ENCODE measurements at places on chromosomes 4 and X.
A peak's percentile ranks its signal among the peaks of the same experiment; 100 is the strongest.

DNA sequence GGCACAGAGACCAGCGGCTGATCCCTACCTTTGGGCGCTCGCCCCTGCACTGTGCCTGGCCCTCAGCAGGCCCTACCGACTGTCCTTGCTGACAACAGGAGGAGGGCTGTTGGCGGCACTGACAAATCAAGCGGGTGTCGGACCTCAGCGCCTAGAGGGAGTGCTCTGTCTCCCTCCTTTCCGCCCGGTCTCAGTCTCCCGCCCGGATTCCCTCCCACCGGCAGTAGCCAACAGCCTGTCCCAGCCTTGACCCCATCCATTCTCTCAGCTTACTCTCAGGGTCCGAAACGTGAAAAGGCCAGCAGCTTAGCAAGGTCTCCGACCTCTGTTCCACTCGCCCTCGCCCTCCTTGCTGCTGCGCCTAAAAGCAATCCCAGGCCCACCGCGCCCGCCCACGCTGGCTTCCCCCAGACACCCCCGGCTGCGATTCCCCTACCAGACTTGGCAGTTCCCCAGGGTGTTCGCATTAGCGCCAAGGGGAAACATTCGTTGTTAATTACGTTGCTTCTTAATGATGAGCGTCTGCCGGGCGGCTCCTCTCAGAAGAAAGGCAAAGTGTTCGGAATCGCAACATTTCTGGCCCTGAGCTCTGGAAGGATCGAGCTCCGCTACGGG lies 96.2 kb downstream of the SOWAHB start:
- DNase-seq, result no peak

- no peak for DNase-seq
Measured at GRCh38 chr4:178255172-178255571, 812.9 kb upstream of the AGA start.

DNA sequence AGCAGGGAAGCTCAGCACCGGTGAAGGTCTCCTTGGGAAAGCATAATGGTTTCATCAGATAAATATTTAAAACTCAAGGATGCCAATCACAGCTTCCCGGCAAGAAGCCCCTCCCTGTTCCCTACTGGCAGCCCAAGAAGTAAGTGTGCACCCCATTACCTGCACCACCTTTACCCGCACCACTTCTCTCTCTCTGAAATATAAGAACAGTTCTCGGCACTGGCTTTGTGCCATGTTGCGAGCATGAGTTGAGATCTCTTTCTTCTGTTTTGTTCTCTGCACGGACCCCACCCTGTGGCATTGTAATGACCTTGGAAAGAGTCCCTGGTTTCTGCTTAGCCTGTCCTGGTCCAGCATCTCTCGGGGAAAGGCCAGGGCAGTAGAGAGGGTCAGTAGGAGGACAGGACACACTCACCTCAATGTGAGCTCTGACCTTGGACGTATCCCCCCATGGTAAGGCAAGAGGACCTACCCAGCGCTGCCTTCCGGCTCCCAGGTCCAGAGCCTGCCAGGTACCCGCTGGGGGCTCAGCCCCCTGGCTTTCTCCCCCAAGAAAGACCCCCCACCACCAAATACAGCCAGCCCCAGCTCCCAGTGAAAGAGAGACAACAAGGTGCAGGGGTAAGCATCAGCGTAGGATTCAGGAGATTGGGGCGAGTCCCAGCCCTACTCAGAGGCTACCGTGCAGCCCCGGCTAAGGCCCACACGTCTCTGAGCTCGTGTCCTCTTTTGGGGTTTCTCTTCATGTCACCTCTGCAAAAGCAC lies 80.7 kb downstream of the PSAPL1 start:
- DNase-seq, result no peak

- DNase-seq, result peak; percentile 16
Measured at GRCh38 chr4:87219632-87220093, 755 bp downstream of the KLHL8 start.

- DNase-seq, result no peak
Measured at GRCh38 chr4:38099020-38099600, 138.9 kb downstream of the PTTG2 start.

DNA sequence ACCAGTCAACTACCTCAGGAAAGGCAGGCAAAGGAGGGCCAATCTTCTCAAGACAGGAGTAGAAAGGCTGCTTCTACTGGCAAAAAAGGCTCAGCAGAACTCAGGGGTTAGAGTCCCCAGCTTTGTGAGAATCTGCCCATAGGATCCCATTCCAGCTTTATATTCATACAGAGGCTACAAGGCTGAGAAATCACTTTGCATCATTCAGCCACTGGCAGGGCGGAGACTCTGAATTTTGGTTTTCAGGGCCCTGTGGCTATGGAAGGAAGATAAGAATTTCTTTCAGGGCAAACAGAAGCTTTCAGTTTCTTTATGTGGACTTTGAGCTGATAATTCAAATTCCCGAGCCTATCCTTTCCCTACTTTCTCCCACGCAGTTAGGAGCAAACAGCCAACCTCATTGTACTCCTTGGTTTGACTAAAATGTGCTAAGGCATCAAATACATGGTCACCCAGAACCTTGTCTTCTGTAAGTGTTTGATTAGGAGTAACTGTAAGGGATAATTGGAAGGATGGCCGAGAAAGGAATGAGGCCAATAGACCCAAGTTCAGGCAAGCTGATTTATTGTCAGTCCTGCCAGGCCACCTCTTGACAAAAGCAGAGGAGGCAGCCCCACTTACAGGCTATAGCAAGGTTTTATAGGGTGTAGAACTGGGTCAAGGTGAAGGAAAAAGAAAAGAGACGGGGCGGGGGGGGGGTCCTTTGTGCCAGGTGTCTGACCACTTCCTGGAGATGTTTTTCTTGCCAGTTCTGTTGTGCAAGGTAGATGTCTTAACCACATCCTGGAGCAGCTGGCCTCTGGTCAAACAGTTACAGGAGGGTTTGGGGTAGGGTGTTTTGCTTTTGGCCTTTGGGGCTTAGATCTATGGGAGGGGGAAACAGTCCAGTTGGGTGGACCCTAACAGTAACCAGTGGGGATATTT lies 165.3 kb upstream of the PPP1R2C start:
- no peak for DNase-seq
